ENCODE measurements at places on chromosomes 5 and 9. TPM values are rescaled to one million over a fixed set of nuclear protein-coding genes. Genes with fewer than 3 reads are reported as not detected.

DNA sequence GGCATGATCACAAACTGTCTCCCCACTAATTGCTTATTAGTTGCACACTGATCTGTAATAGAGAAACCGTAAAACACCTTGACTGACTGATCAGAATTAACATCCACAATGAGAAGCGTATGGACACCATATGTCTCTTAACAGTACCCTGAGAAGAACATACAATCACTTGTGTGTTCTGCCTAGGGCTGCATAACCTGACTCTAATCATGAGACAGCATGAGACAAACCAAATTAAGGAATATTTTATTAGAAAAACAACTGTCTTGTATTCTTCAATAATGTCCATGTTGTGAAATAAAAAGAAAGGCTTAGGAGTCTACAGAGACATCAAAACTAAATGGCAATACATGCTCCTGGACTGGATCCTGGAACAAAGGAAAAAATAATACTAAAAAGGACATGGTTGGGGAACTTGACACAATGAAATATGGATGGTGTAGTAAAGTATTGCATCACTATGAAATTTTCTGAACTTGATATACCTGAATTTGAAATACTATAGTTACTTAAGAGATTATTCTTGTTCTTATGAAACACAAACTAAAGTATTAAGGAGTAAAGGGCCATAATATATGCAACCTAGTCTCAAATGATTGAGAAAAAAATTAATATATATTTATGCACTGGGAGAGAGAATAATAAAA, 162.1 kb downstream of the CWC27 start:
- DNase-seq, result no peak

- DNase-seq, result no peak
These were observed 103.3 kb downstream of the CD180 start for GRCh38 chr5:67093279-67093678.

DNA sequence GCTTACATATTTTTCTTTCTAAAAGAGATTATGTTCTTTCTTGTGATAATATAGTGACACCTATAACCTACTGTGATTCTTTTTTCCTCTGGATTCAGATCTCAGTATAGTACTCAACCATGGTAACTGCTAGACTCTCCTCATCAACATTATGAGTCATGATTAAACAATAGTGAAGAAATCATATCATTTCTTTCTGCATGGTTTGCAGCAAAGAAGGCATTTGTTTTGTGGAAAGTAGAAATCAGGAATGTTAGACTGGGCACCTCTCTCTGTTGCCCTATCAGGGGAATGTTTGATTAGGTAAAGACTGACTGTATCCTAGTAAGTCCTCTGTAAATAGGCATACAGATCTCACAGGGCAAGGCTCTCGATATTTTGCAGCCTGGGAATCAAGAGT, 25.6 kb upstream of the SMC2 start:
- no peak for DNase-seq

- no peak for DNase-seq
These were observed 78.6 kb upstream of the GDNF start for GRCh38 chr5:37918424-37918823.

- no peak for DNase-seq
These were observed 181.3 kb upstream of the ZNF608 start for GRCh38 chr5:124927735-124928134.

DNA sequence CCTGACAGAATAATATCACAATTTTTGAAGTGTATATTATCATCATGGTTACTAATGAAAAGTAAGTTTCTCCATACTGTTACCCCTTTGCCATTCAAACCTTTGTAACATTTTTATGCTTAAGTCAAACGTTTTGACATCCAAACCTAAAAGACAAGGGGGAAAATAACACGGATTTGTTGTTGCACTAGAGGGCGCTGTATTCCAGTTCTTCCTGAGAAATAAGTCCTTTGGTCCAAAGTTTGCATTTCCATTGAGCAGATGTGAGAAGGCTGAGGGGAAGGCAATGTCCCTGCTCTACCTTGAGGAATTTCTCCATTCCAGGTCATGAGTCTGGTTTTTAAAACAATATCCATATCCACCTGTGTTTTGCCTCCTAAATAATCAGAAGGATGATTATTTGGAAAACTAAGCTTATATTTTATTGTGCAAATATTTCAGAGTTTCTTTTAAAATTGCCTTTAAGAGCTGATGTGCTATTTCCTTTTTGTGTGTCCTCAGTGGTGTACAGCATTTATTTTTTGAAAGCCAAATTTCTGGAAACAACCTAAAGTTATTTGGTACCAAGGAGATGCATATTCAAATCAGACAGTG, 9.7 kb downstream of the LECT2 start:
- DNase-seq, result peak; percentile 18

- DNase-seq, result no peak
These were observed 233.8 kb downstream of the SEMA6A start for GRCh38 chr5:116340799-116341198.

DNA sequence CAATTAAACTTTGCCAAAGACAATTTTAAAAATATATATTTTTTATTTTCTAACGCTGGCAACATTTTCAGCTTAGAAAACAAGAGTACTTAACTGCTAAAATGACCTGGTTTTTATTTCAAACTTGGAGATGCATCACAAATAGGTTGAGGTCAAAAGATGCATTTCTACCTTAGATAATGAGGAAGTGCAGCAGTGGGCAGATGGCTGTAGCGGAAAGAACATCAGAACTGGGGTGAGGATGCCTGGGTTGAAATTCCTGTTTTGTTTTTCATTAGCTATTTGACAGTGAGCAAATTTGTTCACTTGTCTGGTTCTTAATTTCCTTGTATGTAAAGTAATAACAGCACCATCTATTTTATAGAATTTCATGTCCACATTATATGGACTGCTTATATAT, 524.8 kb upstream of the KLF4 start:
- no peak for DNase-seq

DNA sequence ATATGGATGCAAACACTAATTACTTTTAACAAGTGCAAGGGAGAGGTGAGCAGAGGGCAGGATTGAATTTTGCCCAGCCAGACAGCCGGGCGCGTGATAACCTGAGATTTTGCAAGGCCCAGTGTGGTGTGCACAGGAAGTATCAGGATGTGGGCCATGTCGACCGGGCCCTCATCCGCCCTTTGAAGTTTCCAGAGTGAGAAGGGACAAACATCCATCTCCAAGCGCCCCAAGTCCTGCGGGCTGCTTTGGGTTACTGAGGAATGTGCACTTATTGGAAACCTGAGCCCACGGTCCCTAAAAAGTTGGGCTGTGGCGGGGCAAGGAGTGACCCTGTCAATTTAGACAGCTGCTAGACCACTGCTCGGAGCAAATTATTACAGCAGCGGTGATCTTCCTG, 272.2 kb upstream of the IRX2 start:
- no peak for DNase-seq

DNA sequence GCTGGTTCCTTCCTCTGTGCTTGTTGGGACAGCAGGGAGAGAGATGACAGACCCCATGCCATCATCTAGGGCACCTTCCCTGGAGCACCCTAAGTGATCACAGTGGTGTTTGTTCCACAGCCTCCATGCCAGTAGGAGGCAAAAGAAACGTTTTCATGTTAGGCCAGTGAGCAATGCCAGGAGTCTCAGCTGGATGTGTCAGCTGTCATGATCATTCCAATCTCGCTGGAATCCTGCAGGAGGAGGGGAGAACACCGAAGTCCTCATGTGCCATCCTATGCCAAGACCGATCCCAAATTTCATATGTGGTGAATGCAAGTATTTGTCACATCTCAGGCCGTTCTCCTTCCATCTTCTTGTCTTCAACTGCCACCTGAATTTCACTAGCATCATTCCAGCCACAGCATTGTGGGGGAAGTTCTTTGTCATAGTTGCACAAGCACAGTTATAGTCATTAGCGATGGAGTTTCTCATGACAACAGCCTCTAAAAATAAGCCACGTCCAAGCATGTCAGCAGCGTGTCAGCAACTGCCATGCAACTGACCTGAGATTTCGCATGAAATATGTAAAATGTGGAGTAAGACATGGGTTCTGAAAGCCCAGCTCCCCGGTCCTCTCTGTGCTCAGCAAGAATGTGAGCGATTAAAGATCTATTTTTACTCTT, 97.2 kb upstream of the DNAH5 start:
- no peak for DNase-seq

- no peak for DNase-seq
These were observed 279.0 kb downstream of the AOPEP start for GRCh38 chr9:95005278-95006143.

- no peak for DNase-seq
These were observed 44.6 kb downstream of the PNPLA7 start for GRCh38 chr9:137505421-137506140.

GRCh38 chr9:71814815-71815214, 46.5 kb upstream of the CEMIP2 start:
- DNase-seq, result no peak

DNA sequence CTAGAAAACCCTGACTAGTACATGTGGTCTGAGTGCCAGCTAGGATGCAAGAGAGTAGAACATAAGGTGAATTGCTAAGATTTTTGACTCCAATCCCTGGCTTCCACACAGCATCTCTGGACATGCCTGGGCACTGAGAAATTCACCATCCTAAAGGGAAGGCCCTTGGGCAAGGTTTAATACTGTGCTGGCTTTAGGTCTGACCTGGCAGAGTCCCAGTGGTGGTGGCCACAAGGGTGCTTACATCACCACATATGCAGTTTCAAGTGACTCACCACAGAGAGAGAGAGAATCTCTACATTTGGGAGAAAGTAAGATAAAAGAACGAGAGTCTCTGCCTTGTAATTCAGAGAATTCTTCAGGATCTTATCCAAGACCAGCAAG, 661.6 kb upstream of the C9orf72 start:
- no peak for DNase-seq

GRCh38 chr5:103211576-103212561, 46.7 kb upstream of the MACIR start:
- no peak for DNase-seq

DNA sequence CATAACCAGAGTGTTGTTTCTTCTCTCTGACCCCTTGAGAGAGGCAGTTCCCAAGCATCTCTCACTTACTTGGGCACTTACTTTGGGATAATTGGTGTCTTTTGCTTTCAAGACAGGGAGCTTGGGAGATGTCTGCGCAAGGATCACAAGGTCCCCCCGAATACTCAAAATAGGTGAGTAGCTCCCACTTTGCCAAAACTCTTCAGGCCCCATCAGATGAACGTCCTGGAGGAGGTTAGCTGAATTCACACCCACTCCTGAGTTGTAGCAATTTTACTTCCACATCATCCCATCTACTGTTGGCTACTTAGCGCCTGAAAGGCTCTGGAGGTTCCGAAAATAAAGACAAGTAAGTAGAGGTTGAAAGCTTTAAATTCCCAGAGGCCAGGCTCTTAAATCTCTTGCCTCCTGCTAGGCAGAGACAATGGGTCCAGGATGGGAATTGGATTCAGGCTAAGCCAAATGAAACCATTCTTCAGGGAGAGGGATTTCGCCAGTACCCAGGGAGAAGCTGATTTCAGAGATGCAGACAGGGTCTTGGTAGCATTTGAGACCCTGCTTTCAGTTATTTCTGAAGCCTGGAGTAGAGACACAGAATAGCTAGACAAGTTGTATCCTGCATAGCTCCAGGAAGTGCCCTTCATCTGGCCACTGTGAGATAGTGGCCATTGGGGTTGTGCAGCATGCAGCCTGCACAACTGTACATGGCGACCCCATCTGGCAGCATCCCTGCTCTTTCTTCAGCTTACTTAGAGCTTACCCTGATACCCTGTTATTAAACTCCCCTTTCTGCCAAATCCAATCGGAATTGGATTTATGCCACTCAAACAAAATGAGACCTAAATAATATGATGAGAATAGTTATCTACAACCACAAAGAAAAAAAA, 60.1 kb downstream of the BOD1 start:
- DNase-seq, result no peak

DNA sequence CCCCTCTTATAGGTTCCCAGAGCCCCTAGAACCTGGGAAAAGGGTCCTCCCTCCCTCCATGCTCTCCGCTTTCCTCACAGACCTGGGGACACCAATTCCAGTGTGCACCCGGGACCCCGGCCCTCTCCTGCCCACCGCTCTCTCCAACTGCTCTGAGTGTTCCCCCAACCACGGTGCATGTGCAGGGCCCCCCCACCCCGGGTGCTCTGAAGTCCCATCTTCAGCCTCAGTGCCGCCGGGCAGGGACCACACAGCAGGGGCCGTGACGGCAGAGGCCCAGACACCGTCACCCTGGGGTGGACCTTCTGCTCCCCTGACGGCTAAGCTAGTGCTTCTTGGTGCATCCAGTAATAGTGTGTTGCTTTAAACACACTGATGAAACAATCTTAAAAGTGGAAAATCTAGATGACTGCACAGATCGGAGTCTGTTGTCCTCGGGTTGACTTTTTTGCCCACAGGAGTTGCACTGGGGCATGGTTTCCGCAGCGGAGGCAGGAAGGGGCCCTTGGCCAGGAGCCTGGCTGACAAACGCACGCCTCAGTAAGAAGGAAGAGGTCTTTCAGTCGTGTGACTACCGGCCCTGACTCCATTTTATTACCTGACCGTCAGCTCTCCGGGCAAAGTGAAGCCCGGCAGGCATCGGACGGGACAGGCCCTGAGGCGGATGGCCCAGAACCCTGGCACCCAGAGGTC, 36.2 kb upstream of the SLC6A3 start:
- DNase-seq, result no peak

DNA sequence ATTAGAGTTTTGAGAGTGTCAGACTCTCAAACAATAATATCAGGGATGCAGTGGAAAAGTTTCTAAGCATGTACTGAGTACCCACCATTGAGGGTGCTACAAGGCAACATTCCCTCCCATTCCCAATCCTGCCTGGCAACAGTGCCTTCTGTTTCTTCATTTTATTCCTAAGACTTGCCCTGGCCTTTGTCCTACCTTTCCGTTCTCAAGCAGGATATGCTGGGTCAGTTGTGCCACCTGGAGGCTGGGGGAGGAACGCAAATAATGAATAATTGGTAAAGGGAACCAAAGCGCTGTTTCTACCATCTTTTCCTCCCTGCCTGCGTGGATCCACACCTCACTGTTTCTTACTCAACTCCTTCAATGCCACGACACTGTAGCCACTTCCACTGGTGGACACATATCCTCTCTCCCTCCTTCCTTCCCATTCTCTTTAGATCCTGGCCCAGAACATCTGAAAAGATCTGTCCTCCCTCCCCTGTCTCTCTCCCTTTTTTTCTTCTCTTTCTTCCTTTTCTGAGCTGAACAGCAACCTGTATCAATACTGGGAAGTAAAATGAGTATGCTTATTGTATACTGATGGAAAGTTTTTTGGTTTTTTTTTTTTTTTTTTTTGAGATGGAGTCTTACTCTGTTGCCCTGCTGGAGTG, 149.5 kb downstream of the C9orf152 start:
- DNase-seq, result peak; percentile 15

DNA sequence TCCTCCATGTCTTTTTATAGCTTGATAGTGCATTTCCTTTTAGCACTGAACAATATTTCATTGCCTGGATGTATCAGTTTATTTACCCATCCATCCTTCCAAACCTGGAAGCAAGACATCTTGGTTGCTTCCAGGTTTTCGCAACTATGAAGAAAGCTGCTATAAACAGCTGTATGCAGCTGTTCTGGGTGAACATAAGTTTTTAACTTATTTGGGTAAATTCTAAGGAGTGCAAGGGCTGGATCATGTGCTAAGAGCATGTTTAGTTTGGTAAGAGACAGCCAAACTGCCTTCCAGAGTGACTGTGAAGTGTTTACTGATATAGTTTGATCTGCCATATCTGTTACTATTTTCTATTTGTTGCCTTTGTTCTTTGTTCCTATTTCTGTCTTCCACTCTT, 58.5 kb downstream of the CSF2 start:
- no peak for DNase-seq

The AQP7 gene
- total RNA-seq, result 1.2 TPM

The STKLD1 gene
- total RNA-seq, result 0.81 TPM

The DOCK8 gene
- total RNA-seq, result 187 TPM

The ENTREP1 gene
- total RNA-seq, result not detected

The THBS4 gene
- total RNA-seq, result 0.94 TPM

The CYLC2 gene
- not detected for total RNA-seq

The RNF183 gene
- not detected for total RNA-seq

Measured in T-helper 17 cell (primary cell).